Stimulated activated CD4-positive, alpha-beta T cell treated with anti-CD3 and anti-CD28 coated beads, TNF-alpha, amount 100 ng/mL, for 24 hours (primary cell): ENCODE measurements at places on chromosomes 5 and 9.

GRCh38 chr5:63131626-63132285 lies 553.1 kb downstream of the LRRC70 start:
- no peak for DNase-seq

DNA sequence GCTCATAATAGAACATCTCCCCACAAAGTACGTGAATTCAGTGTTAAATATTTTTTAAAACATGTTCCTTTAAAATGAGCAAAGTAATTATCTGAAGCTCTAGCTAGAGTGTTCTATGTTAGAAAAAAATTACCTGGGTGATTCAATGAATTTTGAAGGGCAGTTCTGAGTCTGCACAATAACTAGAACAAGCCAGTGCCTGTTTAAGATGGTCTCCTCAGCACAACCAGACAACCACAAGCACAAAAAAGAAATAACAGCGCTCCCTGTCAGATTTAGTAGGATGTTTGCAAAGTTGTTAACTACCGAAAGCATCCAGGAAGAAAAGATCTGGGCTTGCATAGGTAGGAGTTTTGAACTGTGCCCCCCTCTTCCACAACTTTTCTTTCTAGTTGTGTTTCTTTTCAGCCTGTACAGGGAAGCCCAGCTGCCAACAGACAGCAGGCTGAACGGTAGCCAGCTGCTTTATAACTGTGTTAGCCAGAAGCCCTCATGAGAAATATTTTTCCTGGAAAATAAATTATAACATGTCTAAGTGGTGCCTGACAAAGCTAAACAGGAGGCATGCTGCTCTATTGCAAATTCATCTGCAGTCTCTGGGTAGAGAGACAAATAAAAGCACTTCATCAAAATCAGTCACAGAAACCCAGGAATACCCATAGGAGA lies 1026.9 kb downstream of the MAT2B start:
- no peak for DNase-seq

- no peak for DNase-seq
These were observed 1097.8 kb upstream of the CDH18 start for GRCh38 chr5:21085791-21086190.

DNA sequence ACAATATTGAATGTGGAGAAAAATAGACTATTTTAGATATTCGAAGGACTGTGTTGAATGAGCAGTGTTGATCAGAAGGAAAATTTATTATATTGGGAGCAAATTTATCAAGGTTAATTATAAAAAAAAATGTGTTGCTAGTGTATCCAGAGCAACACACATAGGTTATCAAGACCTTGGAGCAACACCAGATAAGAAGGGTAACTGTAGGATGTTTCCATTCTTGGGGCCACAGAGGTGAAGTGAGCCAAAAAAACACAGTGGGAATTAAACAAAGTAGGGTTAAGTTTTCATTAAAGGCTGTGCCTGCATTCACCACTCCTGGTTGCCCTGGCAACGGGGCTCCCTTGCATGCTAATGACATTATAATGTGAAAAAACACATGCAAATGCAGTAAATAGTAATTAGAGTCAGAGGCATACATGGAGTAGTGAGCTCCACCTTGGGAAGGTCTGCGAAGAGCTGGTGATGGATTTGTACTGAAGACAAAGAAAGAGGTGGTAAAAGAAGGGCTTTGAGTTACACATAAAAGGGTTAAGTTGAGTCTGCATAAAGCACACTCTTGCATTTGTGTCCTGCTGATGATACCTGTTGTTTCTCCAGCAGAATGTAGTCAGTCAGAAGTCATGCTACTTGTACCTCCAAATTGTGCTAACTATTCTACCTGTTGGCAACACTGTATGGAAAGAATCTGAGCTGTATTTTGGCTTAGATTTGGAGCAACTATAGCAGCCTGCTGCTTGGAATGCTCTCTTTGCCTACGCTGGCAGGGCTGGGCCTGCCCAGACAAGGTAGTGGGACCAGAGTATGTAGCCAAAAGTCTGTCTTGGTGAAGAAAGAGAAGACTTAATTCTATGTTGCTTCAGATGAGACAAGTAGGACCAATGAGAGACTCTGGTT lies 59.6 kb downstream of the ATG10 start:
- DNase-seq = no peak

GRCh38 chr9:93097511-93098201 lies 1.6 kb downstream of the CARD19 start:
- DNase-seq = no peak

DNA sequence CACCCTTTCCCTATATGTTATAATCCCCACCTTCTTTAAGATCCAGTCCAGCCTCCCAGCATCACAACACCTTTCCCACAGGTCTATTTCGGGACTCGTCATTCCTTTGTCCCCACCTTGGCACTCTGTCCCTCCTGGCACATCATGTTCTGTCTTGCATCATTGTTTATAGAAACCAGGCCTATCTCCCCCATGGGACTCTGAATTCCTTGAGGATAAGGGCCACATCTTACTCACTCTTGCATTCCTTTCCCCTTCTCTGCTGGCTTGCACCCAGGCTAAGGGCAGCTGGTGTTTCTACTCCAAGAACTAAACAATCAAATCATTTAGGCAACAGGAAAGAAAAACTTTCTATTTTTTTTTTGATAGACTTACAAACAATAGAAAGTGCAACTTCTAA lies 205.7 kb downstream of the AGTPBP1 start:
- no peak for DNase-seq

DNA sequence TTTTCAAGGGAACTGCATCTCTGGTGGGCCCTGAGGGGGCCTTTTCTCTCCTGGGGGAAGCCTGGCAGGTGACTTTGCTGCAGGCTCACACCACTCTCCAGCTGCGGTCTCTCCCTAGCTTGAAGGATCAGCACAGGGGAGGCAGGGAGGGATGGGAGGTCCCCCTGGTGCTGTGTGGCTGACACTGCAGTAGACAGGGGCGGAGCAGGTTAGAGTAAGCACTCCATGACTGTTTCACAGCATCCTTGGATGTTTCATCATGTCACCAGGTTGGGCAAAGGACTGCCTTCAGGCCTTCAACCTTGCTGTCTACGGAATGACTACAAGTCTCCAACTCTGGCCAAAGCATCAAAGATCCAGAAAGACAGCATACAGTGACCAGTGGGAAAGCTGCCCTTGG lies 470.7 kb downstream of the CDK5RAP2 start:
- DNase-seq = no peak

GRCh38 chr9:123353984-123354591 lies 1.9 kb upstream of the CRB2 start:
- peak; percentile 28 for DNase-seq

DNA sequence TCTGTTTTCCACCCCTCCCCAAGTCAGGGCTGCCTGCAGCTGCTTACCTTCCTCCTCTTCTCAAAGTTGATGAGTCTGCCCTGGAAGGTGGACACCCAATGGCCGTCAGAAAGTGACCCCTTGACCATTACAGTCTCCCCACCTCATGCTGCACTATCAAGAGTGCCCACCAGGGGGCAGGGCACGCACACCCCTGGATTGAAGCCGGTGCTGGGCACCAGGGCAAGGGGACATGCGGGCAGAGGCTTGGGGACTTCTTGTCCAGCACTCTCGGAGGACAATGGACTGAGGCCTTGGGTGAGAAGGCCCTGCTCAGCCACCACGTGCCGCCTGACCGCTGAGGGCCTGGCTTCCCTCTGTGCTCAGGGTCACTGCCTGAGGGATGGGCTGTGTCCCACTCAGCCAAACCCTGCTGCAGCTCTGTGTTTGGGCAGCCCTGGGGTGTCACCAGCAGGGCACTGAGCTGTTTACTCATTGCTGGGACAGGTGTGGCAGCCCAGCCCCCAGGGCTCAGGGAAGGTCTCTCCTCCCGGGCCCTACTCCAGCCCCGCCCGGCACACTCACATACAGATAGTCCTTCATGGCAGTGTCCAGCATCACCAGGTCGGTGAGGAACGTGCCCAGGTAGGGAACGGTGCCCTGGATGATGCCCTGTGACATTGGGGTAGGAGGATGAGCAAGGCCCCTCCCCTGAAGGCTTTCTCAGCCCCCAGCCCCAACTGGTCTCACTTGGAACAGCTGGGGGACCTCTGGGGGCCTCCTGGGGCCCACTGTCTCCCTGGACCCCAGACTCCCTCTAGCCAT lies 17.7 kb downstream of the RALGDS start:
- no peak for DNase-seq

DNA sequence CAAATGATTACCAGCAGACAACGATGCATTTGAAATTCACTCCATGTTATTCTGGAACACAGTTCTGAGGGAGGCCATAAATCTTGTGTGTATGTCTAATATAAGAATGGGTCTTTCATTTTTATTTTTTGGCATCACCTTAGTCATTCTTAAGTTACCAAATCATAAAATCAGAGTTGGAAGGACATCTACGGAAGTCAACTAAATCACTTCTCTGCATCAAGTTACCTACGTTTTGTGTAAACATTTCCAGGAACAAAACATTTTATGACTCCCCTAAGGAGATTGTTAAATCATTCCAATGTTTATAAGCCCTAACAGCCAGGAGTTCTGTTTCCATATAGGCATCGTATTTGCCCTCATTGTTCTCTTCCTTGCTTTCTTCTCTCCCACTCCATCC lies 378.2 kb downstream of the FAM170A start:
- DNase-seq = no peak

DNA sequence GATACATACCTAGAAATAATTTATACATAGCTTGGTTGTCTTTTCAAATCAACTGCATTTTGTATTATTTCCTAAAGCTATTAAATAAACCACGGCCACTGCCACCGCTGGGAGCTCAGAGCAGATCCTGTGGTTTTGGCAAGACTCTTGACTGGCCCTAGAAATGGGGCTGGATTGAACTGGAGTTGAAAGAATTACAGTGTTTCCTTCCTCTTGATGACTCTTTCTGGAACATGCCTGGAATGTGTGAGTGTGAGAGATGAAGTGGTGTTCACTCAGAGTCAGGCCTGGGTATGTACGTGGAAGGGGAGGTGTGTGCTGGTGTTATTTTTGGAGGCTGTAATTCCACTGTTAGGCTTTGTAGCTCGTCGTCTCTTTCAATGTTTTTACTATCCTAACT lies 45.9 kb downstream of the TEK start:
- no peak for DNase-seq

DNA sequence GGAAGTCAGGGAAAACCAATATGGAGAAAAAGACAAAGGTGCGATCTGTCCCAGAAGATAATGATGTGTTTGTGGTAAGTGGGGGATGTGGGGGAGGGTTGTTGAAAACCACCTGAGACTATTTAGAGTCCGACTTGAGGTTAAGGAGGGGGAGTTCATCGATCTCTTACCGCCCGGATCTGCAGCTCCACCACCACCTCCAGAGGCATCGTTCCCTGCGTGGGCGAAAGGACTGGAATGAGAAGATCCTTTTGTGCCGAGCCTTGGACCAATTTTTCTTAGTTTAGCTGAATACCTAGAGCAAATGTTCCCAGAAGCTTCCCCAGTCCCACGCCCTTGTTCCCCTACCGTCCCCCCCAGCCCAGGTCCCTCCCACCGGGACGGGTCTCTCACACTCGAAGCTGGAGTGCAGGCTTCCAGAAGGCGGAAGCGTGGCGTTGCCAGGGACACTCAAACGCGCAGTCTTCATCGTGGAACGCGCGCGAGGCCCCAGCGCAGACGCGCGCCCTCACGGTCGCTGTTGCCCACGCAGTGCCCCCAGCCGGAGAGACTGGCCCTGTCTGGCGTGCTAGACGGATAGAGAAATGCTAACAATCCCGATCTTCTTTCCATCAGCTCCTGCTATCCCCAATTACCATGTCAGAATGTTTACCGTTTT lies at the start of gene SPATA6L:
TSS of gene SPATA6L (minus strand) at position 439 of the 658 bp plus-strand sequence. CDS start at position 209, 230 bp downstream.
- DNase-seq = peak; percentile 32

DNA sequence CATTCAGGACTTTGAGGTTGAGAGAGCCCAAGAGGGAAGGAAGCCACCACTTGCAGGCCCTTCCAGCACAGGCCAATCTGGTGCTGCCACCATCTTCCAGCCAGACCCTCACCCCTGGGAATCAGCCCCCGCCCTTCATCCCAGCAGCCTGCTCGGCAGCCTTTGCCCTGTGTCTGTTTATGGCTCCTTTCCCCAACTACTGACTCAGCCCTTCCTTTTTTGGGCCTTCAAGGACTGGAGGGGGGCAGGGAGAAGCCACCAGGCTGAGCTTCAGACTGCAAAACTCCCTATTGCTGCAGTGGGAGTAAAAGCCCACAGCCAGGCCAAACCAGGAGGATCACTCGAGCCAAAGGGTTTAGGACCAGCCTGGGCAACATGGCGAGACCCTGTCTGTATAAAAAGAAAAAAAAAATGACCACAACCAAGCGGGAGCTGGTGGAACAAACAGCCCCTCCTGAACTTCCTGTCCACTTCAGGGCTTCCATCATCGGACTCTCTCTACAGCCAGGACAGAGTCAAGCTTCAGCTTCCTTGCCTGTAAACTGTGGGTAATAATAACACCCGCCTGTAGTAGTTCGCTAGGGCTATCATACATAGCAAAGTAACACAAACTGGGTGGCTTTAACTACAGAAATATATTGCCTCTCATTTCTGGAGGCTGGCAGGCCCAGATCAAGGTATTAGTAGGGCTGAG lies 85.9 kb upstream of the IL17B start:
- DNase-seq = no peak

GRCh38 chr5:8058616-8059190 lies 189.8 kb downstream of the MTRR start:
- no peak for DNase-seq

DNA sequence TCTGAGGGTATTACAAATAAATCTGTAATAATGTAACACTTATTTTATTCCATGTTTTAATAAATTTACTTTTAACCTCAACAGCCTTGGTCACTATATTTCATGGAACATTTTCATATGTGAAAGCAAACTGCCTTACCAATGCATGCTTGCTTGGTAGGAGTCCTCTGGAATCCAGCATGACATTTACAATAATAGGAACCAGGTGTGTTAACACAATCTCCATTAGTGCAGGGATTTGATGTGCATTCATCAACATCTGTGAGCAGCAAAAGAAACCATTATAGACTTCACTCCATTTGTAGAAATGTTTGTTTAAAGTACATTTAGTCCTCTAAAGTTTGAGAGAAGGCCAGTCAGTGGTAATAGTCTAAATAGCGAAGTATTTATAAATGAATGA lies 159.4 kb downstream of the FBN2 start:
- no peak for DNase-seq

DNA sequence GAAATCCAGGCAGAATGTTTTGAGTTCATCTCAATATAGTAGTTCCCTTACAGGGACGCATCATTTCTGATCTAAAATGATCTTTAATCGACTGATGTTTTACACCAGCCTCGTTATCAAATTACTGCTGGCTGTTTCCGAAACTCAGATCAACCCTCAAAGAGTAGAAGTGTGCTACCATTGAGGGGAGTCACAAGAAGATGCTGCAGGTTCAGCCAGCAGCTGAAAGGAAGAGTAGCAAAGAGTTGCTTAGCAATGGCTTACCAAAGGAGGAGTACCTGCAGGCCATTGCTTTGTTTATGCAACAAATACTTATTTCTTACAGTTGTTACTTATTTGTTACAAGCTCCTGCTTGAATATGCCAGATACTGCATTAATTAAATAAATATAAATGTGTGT lies 144.1 kb downstream of the EBF1 start:
- no peak for DNase-seq

- no peak for DNase-seq
These were observed 174.5 kb upstream of the MAP3K1 start for GRCh38 chr5:56640763-56641406.

GRCh38 chr5:72501488-72501887 lies 5.7 kb downstream of the ZNF366 start:
- DNase-seq = no peak

GRCh38 chr9:108282872-108283271 lies 572.9 kb downstream of the ACTL7B start:
- no peak for DNase-seq
